ENCODE measurements at places on chromosomes 4 and X.
A peak's percentile ranks its signal among the peaks of the same experiment; 100 is the strongest.

GRCh38 chrX:41563876-41564275 lies 116.7 kb downstream of the NYX start:
- no peak for DNase-seq

GRCh38 chr4:152941411-152941810 lies 5.3 kb downstream of the FHDC1 start:
- DNase-seq: no peak

DNA sequence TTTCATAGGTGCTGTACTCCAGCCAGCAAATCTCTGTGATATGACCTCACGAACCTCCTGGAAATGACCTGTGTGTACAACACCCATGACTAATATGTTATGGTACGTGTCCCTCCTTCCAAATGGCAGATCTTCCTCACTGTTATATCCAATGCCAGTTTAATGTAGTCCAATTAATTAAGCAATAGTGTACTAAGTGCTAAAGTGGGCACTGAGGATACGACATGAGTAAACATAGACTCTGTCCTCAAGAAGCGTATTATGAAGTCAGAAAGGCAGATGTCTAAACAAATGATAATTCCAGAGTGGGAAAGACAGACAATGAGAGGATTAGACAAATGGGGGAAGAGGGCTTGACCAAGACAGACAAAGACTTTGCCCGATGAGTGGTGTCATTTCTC lies 33.9 kb downstream of the GPRIN3 start:
- no peak for DNase-seq

- no peak for DNase-seq
These were observed 454.5 kb downstream of the TMA16 start for GRCh38 chr4:163948920-163949455.

GRCh38 chrX:150692831-150693724 lies at the start of gene MTMR1:
MTMR1 (plus strand) TSS chrX:150693396; CDS start chrX:150693531, 135 bp downstream.
- peak; percentile 39 for DNase-seq

- no peak for DNase-seq
These were observed 35.1 kb upstream of the TAPT1 start for GRCh38 chr4:16261313-16261878.

DNA sequence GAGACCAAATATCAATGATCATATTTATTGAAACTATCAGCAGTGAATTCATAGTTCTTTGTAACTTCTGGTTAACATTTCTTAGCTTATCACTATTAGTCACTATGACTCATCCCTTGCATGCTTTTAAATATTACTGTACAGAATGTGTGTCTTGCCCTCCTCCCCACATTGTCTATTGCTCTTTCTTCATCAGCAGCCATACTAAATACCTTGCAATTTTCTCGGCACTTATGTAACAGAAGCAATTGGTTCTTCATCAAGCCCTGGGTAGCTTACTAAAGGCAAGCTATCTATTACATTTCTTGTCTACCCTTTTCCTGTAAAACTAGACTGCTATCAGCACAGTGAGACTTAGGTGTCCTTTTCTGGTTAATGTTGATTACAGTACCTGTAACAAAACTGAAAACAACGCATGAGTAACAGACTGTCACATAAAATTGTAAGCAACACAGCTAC lies 8.2 kb downstream of the KLHL4 start:
- no peak for DNase-seq
